ENCODE measurements at places on chromosomes 11 and 22. TPM values are rescaled to one million over a fixed set of nuclear protein-coding genes. Genes with fewer than 3 reads are reported as not detected.

DNA sequence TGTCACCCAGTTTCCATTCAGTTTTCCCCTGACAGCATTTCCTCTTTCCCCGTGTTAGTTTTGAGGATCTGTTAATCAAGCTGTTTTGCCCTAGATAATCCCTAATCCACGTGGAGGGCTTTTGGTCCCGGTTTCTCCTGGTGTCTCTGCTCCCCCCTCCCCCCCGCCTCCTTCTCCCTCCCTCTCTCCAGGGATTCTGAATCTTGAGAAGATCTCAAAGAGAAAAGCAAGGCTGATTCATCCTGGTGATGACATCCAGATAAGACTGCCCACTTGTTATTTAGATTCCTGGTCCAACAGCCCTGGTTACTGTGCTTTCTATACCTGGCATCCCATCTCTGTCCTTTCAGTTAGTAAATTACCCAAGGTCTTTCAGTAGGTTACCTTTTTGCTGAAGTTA lies 59.4 kb downstream of the KCNA4 start:
- no peaks in the 10 kb centered on the region for H3K27me3 ChIP-seq
- no peak overlapping the region for H3K27ac ChIP-seq
- no peak overlapping the region for H3K4me3 ChIP-seq
- no peak for DNase-seq
- H3K36me3 ChIP-seq, result no peaks in the 10 kb centered on the region

- DNase-seq, result no peak
- H3K27ac ChIP-seq, result no peak overlapping the region
- no peaks in the 10 kb centered on the region for H3K4me1 ChIP-seq
- H3K27me3 ChIP-seq, result peaks cover 1% of the 10 kb centered on the region
Observed at GRCh38 chr22:36744791-36745190, 31.1 kb downstream of the IFT27 start.

GRCh38 chr22:19178065-19178656 lies 375 bp downstream of the SLC25A1 start:
- H3K4me3 ChIP-seq, result peak overlapping the region; percentile 76
- no peaks in the 10 kb centered on the region for H3K27me3 ChIP-seq
- peak overlapping the region; percentile 74 for H3K27ac ChIP-seq
- no peak for DNase-seq

DNA sequence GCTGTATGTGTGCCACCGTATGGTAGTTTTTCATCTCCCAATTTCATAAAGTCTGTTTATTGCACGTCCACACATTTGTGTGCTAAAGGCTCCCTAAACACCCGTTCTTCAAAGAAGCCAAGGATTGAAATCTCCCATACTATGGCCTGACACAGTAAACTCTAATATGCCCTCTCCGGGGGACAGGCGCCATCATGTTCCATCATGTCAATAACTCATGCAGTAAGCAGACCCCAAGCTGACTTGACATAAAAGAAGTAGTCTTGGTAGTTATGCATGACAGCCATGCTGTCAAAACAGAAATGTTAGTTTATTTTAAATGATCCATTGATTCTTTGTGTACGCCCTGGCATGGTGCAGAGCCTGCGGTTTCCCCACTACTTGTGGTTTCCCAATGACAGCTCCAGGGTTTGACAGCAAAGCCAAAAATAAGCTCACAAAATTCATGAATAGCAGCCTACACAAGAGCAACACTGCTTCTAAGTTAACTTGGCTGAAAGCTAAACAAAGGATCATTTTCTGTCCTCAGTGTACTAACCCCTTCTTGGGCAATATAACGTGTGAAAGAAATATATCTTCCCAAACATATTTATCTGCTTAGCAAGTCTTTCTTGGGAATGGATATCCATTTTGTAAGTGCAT lies 56.5 kb upstream of the CABP7 start:
- no peaks in the 10 kb centered on the region for H3K4me1 ChIP-seq
- no peaks in the 10 kb centered on the region for H3K27me3 ChIP-seq
- H3K27ac ChIP-seq, result no peak overlapping the region
- peaks cover 18% of the 10 kb centered on the region for H3K36me3 ChIP-seq
- DNase-seq, result no peak

DNA sequence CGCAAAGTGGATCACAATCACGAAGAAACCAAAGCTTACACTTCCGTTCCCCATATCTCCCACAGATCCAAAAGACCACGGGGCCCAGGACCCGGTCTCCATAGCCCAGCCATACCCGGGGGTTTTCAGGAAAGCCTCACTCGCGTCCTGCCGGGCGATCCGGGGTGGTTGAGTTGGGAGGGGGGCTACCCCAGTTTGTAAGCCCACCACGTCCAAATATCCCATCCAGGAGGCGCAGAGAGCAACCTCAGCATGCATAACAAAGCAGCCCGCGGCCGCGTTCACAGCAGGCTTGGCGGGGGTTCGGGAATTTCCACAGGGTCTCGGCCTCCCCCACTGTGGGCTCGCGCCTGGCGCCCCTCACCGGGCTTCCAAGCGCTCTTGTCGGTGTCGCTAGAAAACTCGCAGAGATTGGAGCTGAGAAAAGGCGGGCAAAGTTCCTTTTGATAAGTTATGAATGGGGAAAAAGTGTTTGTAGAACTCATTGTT lies 9.5 kb downstream of the SDF2L1 start:
- no peaks in the 10 kb centered on the region for H3K27me3 ChIP-seq
- H3K4me3 ChIP-seq, result peak overlapping the region; percentile 73
- peak overlapping the region; percentile 89 for H3K27ac ChIP-seq
- peaks cover 3% of the 10 kb centered on the region for H3K4me1 ChIP-seq

DNA sequence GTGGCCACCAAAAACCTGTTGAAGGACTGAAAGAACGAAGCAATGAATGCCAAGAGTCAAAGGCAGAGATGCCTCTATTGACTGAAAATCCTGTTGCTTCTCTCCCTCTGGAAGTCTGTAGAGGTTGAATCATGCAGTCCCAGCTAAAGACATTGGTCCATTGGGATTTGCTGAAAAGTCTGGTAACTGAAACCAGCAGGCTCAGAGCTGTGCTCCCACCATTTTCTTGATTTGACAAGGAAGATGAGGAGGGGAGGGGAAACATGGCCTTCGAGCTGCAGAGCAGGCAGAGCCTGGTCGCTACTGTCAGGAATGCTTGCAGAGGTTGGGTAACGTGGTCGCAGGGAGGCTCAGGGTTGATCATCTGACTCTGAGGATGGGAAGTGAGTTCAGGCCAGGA lies 72.8 kb upstream of the CSNK2A3 start:
- no peaks in the 10 kb centered on the region for H3K36me3 ChIP-seq
- DNase-seq, result no peak
- H3K4me1 ChIP-seq, result no peaks in the 10 kb centered on the region
- no peaks in the 10 kb centered on the region for H3K27me3 ChIP-seq
- no peak overlapping the region for H3K4me3 ChIP-seq
- H3K27ac ChIP-seq, result no peak overlapping the region

- no peaks in the 10 kb centered on the region for H3K4me1 ChIP-seq
- no peak overlapping the region for H3K27ac ChIP-seq
- no peak overlapping the region for H3K4me3 ChIP-seq
Observed at GRCh38 chr22:39129746-39130145, 22.7 kb downstream of the CBX7 start.

The MS4A12 gene
- total RNA-seq, result not detected

Data from GM12878 (cell line).